ENCODE measurements at places on chromosomes 7 and 10. TPM values are rescaled to one million over a fixed set of nuclear protein-coding genes. Genes with fewer than 3 reads are reported as not detected.
A peak's percentile ranks its signal among the peaks of the same experiment; 100 is the strongest.

- no peaks in the 10 kb centered on the region for H3K4me1 ChIP-seq
- no peaks in the 10 kb centered on the region for H3K36me3 ChIP-seq
- no peaks in the 10 kb centered on the region for H3K27me3 ChIP-seq
- no peak for DNase-seq
These were observed 71.5 kb downstream of the MAGI2 start for GRCh38 chr7:79381921-79382320.

- DNase-seq, result no peak
- H3K27ac ChIP-seq, result no peak overlapping the region
These were observed 231.8 kb downstream of the AHR start for GRCh38 chr7:17530244-17530643.

DNA sequence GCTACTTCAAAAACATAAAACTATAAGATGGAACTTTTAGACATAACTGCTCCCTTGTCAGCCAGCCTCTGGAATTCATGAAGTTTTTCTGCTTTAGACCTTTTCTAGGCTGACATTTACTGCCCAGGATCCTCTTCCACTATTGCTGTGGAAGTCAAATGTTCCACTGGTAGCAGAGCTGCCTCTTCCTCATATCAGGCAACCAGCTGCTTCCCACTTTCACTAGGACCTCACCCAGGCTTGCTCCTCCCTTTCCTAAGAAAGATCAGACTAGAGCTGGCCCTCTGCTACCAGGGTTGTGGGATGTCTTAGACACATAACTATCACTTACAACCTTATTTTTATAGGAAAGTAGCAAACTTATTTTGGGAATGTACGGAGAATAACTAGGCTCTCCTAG, 121.5 kb downstream of the CTTNBP2 start:
- no peaks in the 10 kb centered on the region for H3K36me3 ChIP-seq
- DNase-seq, result no peak
- H3K27me3 ChIP-seq, result no peaks in the 10 kb centered on the region
- no peak overlapping the region for H3K4me3 ChIP-seq
- no peaks in the 10 kb centered on the region for H3K4me1 ChIP-seq
- H3K27ac ChIP-seq, result no peak overlapping the region

DNA sequence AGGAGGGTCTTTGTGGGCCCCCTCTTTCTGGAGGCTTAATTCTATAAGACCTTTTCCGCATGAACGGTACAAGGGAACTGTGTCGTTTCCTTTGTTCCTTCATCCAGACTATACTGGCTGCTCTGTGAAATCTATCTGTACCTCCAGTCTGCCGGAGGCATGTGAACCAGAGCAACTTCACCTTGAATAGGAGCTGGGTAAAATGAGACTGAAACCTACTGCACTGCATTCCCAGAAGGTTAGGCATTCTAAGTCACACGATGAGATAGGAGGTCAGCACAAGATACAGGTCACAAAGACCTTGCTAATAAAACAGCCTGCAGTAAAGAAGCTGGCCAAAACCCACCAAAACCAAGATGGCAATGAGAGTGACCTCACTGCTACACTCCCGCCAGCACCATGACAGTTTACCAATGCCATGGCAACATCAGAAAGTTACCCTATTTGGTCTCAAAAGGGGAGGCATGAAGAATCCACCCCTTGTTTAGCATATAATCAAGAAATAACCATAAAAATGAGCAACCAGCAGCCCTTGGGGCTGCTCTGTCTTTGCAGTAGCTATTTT, 36.8 kb upstream of the INPP5F start:
- H3K27me3 ChIP-seq, result no peaks in the 10 kb centered on the region
- H3K4me3 ChIP-seq, result no peak overlapping the region
- no peak for DNase-seq

DNA sequence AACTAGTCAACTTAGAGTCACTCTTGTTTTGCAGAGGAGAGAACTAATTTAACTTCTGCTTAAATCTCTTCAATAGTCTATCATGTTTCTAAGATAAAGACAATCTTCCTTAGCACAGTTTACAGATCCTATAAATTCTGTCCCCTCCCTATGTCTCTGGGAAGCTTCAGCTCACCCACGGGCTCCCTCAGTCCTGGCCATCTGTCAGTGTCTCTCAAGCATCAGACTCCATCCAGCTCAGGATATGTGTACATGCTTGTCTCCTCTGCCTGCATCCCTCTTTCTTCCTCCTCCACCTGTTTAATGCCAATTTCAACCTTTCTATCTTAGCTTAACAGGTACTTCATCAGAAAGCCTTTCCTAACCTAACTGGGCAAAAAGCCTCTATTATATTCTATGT, 177.1 kb upstream of the PTER start:
- H3K36me3 ChIP-seq, result no peaks in the 10 kb centered on the region
- H3K4me3 ChIP-seq, result no peak overlapping the region
- DNase-seq, result no peak
- H3K27me3 ChIP-seq, result no peaks in the 10 kb centered on the region
- no peak overlapping the region for H3K27ac ChIP-seq

The CPA1 gene
- not detected for polyA plus RNA-seq

DNA sequence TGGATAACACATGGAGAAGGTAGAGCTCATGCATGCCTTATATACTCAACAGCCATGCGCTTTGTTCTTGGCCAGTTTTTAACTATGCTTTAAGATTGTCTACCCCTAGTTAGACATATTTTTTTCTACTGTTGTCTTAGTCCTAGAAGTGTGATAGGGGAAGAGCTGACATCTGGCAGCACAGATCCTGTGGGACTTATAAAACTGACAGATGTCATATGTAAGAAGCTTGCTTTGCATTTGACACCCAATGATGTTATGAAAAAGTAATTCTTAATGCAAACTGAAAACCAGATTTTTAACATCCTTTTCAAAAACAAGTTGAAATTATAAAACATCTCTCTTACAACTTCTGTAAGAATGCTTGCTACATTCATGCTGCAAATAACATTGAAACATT, 715.9 kb upstream of the LRRN3 start:
- no peak overlapping the region for H3K27ac ChIP-seq
- H3K36me3 ChIP-seq, result no peaks in the 10 kb centered on the region
- H3K27me3 ChIP-seq, result no peaks in the 10 kb centered on the region
- no peaks in the 10 kb centered on the region for H3K4me1 ChIP-seq

GRCh38 chr10:46255801-46256747, 30.7 kb upstream of the ANTXRL start:
- H3K36me3 ChIP-seq, result peaks cover 32% of the 10 kb centered on the region
- no peak overlapping the region for H3K27ac ChIP-seq
- peaks cover 4% of the 10 kb centered on the region for H3K4me1 ChIP-seq
- H3K4me3 ChIP-seq, result no peak overlapping the region
- peak; percentile 15 for DNase-seq
- H3K27me3 ChIP-seq, result no peaks in the 10 kb centered on the region

- H3K36me3 ChIP-seq, result no peaks in the 10 kb centered on the region
- no peaks in the 10 kb centered on the region for H3K27me3 ChIP-seq
- no peak overlapping the region for H3K4me3 ChIP-seq
- H3K4me1 ChIP-seq, result no peaks in the 10 kb centered on the region
These were observed 37.1 kb downstream of the COL13A1 start for GRCh38 chr10:69838853-69839252.

- no peak for DNase-seq
- no peaks in the 10 kb centered on the region for H3K27me3 ChIP-seq
- H3K27ac ChIP-seq, result peak overlapping the region; percentile 74
- H3K4me1 ChIP-seq, result peaks cover 100% of the 10 kb centered on the region
- H3K4me3 ChIP-seq, result peak overlapping the region; percentile 43
These were observed 32.0 kb downstream of the TSPAN14 start for GRCh38 chr10:80485946-80486764.

DNA sequence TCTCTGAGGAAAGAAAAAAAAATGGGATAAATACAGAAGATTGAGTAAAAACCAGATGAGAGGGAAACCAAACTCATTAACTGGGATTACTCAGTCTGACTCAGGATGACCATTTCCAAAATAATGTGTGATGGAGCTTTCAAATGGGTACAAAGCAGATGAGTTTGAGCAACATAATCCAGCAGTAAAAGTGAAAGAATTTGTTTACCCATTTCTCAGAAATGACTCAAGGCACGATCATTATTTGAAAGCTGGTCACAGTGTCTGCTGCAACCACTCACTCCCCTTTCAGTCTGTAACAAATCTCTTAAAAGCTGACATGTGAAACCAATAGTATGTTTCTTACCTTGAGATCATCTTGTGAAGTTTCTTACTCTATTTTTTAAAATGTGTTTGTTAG, 104.7 kb upstream of the KLF14 start:
- H3K36me3 ChIP-seq, result no peaks in the 10 kb centered on the region
- H3K4me1 ChIP-seq, result no peaks in the 10 kb centered on the region
- no peak for DNase-seq
- H3K4me3 ChIP-seq, result no peak overlapping the region

The HABP2 gene
- polyA plus RNA-seq, result not detected

The NPTX2 gene
- polyA plus RNA-seq, result not detected

The IL6 gene
- polyA plus RNA-seq, result not detected
